Naive B cell (primary cell): ENCODE measurements at places on chromosomes 16 and 17.

DNA sequence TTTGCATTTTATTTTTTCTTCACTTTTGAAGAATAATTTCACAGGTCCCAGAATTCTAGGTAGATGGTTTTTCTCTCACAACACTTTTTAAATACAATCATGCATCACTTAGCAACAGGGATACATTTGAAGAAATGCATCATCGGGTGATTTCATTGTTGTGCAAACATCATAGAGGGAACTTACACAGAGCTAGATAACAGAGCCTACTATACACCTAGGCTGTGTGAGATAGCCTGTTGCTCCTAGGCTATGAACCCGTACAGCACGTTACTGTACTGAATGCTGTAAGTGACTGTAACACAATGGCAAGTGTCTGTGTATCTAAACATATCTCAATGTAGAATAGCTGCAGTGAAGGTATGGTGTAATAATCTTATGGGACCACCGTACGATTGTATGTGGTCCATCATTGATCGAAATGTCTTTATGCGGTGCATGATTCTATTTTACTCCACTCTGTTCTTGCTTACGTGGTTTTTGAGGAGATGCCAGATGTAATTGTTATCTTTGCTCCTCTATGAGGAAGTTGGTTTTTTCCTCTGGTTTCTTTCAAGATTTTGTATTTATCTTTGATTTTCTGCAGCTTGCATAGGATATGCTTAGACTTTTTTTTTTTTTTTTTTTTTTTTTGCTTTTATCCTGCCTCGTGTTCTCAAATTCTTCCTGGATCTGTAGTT, 35.5 kb upstream of the TMEM92 start:
- DNase-seq, result no peak

DNA sequence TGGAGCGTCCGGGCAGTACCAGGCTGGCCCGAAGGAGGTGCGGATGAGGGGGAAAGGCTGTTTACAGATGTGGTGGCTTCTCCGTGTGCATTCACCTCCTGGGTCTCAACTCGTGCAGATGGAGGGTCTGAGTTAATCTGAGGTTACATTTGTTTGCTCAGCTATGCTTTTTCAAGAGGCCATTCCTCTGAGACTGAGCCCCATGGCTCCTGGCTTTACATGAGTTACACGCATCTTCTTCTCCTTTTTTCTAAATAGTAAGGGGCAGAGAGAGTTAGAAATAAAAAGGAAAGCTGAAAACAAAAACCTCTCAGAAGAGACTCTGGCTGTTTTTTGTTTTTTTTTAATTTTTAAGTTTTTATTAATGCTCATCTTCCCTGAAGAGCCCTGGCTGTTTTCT, 29.0 kb downstream of the IRF8 start:
- DNase-seq, result no peak

GRCh38 chr17:78415821-78416711, 37.6 kb downstream of the PGS1 start:
- no peak for DNase-seq

GRCh38 chr17:59038734-59039133, 67.9 kb downstream of the TRIM37 start:
- DNase-seq, result no peak

GRCh38 chr17:57832314-57833178, 17.3 kb downstream of the MRPS23 start:
- no peak for DNase-seq

- no peak for DNase-seq
These were observed 10.9 kb downstream of the COG4 start for GRCh38 chr16:70512456-70512855.

DNA sequence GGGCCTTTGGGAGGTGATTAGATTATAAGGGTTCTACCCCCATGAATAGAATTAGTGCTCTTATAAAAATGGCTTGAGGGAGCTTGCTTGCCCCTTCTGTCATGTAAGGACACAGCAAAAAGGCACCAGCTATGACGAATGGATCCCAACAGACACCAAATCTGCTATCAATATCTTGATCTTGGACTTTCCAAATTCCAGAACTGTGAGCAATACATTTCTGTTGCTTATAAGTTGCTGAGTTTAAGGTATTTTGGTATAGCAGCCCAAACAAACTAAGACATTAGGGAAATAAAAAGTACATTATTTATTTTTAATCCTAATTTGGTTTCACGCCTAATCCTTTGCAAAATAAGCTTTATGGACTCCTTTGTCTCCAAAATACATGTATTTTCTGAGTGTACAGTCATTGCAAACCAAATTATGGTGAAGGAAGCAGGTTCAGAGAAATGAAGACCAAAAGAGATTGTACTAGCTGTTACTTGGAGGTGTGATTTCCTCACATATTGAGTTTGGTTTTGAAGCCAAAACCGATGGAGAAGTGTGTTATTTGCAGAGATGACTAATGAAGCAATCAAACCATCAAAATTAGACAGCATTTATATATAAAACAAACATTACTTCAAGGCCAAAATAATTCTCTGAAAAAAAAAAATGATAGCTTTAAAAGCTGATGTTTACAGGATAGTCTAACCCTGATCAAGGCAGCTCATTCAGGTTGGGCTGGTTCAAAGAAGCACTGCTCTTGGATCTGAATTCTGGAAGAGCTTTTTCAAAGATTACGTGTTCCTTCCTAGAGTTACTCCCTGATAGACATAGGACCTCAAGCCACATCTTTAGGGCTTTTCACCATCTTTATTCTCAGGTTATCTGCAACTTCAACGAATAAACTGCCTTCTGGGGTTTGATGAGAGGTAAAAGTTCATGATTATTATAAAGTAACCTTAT, 71.6 kb downstream of the MYO1D start:
- no peak for DNase-seq

DNA sequence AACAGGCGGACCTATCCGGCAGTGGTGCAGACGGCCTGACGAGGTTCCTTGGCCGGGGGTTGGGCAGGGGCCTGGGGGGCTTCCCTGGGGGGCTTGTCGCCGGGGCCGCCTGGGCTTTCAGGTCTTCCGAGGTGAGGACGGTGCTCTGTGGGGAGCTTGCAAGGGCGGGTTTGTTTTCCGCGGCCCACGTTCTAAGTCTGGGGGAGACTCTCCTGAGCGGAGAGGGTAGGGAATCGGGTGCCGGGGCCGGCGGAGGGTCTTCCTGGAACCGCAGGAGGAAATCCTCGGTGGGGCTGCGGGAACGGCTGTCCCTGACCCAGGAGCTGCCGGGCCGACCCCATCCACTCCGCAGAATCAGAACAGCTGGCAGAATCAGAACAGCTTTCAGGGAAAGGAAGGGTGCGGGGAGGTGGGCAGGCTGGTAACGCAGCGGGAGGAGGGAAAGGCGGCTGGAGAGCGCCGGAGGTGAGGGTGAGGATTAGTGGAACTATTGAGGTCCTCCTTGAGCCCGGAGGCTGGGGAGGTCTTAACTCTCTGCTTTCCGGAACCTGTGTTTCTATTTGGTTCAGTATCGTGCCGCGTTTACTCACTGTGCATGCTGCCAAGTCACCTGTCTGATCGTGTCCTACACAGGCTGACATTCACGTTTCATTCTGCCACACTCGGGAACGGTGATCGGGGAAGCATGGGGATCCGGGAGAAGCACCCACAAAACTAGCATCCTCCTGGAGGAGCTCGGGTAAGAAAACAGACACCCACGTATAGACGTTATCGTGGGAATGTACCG, 28.9 kb downstream of the CPSF4L start:
- no peak for DNase-seq

DNA sequence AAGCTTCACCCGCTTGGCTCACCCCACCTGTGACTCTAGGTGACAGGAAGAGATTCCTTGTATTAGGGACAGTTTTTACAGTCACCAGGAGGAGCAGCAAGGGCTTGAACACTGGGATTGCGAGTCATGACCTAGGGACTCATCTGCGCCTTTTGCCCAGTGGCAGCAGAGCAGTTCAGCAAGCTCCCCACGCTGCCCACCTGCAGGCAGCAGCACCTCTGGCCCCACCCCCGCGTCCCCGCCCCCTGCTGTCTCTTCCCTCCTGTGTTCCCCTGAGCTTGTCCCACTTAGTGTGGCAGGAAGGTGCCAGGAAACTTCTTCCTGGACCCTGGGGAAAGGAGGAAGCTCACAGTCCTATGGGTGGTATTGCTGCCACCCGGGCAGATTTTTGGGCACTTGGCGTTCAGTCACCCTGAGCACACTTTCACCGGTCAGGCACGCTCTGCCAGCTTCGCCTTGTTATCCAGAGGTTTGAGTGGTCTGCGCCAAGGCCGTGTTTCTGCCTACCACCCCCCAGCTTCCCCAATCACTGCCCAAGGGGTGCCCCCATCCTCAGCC, 8.7 kb downstream of the MMP15 start:
- DNase-seq, result no peak

DNA sequence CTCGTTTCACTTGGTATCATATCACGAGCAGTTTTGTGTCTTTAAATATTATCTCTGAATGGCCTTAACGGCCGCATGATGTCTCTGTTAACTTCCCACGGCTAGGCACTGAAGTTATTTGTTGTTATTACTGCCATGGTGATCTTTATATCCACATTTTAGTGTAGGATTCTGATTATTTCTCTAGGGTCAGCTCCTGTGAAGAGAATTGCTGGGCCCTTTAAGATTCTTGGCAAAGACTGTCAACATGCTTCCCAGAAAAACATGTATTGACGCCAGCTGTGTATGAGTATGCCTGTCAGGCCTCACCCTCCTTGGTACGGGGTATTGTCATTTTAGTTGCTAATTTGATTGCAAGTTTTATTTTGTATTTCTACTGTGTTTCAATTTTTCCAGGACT, 263.5 kb downstream of the SNX29 start:
- no peak for DNase-seq

- no peak for DNase-seq
These were observed 24.8 kb downstream of the MAP1LC3B start for GRCh38 chr16:87416826-87417527.

GRCh38 chr17:55710410-55710809, 12.3 kb downstream of the TMEM100 start:
- DNase-seq, result no peak

DNA sequence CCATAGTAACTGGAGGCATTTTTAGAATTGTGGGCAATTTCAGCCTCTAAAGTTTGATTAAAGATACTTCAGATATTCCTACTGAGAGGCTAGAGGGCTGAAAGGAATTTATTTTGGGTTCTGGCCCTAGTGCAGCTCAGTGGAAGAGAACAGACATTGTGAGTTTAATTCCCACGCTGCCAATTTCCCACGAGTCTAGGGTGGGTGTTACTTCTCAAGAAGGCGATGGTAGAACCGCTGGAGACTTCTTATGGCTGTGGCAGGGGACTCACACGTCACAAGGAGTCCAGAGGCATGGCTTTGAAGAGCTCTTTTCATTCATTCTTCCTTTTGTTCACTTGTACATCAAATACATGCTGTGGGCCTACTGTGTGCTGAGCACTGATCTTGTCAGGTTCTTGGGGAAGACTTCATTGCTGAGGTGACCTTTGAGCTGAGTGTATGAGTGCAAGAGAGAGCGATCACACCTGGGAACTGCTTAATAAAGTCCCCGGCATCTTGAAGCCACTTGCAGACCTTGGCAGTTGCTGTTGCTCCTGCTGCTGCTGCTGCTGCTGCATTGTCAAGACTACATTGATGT, 111.7 kb downstream of the WWOX start:
- DNase-seq, result no peak

GRCh38 chr17:62664336-62665120, 37.1 kb downstream of the MRC2 start:
- no peak for DNase-seq

- DNase-seq, result no peak
These were observed 28.4 kb downstream of the PLXDC1 start for GRCh38 chr17:39122991-39123390.

DNA sequence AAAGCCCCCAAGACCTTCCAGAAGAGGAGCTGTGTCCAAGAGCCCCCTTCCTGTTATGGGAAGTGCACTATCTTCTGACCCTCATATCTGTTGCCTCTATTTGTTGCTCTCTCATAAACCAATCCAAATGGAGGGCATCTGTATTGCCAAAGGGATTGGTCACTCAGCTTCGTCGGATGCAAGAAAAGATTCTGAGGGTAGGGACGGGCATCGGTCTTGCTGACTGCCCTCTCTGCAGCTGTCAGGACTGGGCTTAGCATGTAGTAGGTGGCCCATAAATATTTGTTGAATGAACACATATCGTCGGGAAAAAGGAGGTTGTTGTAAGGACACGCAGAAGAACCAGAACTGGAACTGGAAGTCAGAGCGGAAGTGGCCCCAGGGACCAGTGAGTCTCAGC, 44.1 kb downstream of the CCDC42 start:
- DNase-seq, result no peak

DNA sequence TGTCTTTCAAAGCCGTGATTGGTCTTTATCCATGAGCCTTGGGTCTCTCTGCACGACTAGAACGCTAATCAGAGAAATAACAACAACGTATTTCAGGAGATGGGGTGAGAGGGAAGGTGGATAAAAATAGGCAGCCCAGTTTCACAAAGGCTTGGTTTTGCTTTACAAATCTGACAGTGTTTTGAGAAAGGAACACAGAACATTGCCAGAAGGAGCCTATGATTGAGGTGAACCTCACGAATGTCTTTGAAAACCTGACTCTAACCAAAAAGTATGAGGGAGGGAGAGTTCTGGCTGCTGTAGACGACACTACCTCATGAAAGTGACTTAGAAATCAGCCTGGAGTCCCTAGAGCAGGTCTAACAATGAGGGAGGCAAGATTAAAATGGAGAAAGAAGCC, 38.0 kb upstream of the NOL11 start:
- DNase-seq, result no peak

DNA sequence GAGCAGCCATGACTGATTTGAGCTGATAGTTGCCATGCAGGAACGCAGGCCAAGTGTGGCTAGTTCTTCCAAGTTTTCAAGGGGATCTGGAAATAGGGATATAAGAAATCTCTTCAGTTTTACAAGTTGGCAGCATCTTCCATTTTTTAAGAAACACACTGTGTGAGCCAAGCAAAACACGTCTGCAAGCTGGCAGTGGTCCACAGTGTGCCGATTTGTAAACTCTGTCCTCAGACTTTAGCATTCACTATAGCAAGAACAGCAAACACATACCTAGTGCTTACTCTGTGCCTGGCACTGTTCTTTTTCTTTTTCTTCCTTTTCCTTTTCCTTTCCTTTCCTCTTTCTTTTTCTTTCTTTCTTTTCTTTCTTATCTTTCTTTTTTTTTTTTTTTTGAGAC, 2.9 kb downstream of the ORAI3 start:
- no peak for DNase-seq

DNA sequence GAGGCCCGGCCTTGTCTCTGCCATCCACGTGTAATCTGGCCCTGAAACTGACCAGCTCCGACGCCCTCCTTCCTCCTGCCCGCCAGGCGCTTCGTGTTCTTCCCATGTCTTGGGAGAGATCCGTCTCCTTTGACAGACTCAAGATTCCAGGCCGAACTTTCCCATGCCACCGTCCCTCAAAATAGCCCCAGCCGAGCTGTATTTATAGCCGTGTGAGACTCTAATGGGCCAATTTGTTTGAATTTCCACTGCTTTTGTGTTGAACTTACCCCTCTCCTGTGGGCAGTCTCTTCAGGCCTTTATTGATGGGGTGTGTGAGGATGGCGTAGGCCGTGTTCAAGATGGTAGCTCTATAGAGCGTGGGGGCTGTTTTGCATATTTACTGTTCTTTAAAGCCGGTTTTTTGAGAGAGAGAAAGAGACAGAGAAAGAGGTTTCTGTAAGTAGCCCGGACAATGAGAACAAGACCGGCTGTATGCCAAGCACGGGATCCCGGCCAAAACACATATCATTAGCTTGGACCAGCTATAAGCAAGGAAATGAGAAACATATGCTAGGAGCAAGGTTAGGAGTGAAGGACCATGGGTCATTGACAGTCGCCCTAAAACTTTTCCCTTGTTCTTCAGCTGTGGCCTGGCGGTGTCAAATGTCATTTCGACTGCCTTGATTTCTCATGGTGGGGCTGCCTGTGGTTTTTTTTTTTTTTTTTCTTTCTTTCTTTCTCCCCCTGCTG, 124.5 kb upstream of the ZFHX3 start:
- DNase-seq, result no peak

- no peak for DNase-seq
These were observed 1.1 kb upstream of the AATK start for GRCh38 chr17:81167194-81167524.
